ENCODE measurements at places on chromosomes 4 and X.

DNA sequence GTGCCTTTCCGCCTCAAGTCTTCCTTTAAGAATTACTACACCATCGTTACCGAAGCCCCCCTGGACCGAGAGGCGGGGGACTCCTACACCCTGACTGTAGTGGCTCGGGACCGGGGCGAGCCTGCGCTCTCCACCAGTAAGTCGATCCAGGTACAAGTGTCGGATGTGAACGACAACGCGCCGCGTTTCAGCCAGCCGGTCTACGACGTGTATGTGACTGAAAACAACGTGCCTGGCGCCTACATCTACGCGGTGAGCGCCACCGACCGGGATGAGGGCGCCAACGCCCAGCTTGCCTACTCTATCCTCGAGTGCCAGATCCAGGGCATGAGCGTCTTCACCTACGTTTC lies 2.2 kb downstream of the PCDH10 start:
- no peak for DNase-seq

GRCh38 chr4:52604215-52604614 lies 54.9 kb downstream of the USP46 start:
- no peak for DNase-seq

GRCh38 chr4:10730590-10730989 lies 46.0 kb upstream of the CLNK start:
- DNase-seq: no peak

GRCh38 chrX:9687899-9688298 lies 77.7 kb downstream of the GPR143 start:
- no peak for DNase-seq

DNA sequence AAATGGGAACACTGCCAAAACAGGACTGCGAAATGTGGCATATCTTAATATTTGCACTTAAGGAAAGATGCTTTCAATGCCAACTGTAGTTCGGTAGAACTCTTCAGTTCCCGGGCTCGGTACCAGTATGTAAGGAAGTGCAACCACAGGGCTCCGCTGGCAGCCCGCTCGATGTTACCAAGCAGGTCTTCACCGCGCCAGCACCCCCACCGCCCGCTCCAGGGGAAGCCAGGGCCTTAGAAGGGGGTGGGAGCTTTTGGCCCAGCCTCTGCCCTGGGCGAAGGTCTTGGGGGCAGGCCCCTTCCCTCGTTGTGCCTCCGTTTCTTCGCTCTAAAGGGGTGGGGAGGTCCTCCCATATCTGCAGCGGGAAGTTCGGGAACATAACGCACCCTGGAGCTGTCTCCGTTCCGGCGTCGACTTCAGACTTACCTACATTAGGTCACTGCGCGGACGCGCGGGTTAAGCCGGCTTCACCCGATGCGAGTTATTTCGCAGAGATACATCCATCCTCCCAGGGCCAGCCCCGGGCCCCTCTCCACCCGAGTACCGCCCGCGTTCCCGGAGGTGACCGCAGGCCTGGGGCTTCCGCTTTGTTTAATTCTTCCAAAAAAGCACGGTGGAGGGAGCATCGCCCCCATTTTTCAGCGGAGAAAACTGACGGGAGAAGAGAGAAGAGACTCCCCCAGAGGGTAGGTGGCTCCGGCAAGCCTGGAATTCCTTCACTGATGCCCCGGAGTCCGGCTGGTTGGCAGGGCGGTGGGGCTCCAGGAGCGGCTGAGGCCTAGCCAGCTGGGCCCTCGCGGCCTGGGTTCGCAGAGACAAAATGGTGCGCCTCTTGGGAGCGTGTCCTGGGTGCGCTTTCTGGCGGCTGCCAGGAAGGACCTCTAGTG lies 1.0 kb upstream of the HMX1 start:
- DNase-seq: no peak

GRCh38 chrX:3940000-3940610 lies 226.7 kb upstream of the PRKX start:
- DNase-seq: peak; percentile 27

- no peak for DNase-seq
Measured at GRCh38 chrX:99603091-99603814, 806.8 kb downstream of the PCDH19 start.

GRCh38 chrX:8672176-8672575 lies 59.8 kb downstream of the ANOS1 start:
- DNase-seq: no peak

- peak; percentile 70 for DNase-seq
Measured at GRCh38 chr4:140256335-140256734, 102.4 kb upstream of the MAML3 start.

DNA sequence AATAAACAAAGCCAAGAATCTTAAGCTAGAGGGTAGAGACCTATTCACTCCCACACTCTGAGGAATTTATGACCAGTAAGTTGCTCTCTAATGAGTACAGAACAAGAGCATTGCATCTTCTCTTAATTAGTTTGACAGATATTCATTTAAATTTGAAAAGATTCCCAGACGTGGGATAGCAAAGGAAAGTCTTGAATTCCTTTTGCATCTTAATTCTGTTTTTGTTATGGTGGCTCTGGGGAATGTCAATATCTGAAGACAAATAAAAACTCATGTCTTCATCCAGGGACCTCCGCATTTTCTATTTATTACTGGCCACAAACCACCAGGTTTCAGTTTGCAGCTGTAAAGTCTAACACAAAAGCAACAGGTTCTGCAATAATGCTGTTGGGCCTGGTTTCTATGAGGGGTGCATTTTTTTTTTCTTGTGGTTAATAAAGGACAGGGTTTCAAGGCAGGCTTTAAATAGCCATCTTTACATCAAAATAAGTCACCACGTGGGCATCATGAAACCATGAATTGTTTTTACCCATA lies 172.3 kb downstream of the SHROOM3 start:
- DNase-seq: no peak

DNA sequence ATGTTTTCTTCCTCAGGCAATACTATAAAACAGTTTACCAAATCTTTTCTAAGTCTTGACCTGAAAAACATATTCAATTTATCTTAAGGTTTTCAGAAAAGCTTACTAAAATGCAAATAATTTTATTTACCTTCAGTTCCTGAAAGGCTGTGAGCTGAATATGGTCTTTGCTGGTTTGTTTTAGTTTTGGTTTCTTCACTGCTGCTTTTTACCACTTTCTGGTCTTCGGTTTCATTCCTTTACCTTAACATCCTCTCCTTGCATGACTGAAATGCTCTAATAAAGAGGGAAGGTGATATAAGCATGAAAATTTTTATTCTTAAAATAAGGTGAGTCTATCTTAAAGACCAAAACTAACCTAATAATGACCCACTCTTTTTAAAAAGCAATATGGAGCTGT lies 97.1 kb upstream of the NRK start:
- no peak for DNase-seq

DNA sequence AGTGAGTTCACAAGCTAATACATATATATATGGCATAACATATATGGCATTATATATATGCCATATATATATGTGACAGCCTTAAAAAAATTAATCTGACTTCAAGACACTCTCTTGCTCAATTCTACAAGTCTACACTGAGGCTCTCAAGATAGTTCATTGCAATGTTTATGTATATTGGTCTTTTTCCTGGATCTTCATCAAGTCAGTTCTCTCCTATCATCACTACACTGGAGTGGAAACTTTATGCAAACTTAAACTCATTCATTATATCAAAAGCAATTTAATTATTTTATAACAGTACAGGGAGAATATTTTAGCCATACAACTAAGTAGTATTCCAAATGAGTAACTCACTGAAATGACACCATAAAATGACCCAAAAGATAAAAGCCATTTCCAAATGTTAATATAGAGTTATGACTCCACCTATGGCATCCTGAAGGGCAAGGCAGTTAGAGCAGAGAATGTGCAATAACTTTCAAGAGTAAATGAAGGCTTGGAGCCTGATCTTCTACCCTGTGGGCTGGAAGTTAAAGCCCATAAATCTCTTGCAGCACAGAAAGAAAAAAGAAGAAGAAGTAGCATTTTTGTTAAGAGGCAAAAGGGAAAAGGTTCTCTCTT lies 176.3 kb upstream of the SLIT2 start:
- no peak for DNase-seq

Measured in AG08396 (cell line).